ENCODE measurements at places on chromosomes 2 and 18. TPM values are rescaled to one million over a fixed set of nuclear protein-coding genes. Genes with fewer than 3 reads are reported as not detected.
A peak's percentile ranks its signal among the peaks of the same experiment; 100 is the strongest.

Gene ACADL
- total RNA-seq: not detected

Gene IL1F10
- not detected for total RNA-seq

Gene TBR1
- 0.26 TPM for total RNA-seq

Gene PDE6D
- total RNA-seq: 13.2 TPM

Gene MARCO
- total RNA-seq: 2.4 TPM

Gene ABCG8
- not detected for total RNA-seq

GRCh38 chr2:64638502-64639120 lies 15.1 kb downstream of the SERTAD2 start:
- H3K4me1 ChIP-seq: peaks cover 27% of the 10 kb centered on the region
- H3K27ac ChIP-seq: peak overlapping the region; percentile 52
- H3K36me3 ChIP-seq: peaks cover 29% of the 10 kb centered on the region
- DNase-seq: peak; percentile 55
- H3K27me3 ChIP-seq: no peaks in the 10 kb centered on the region
- no peak overlapping the region for H3K4me3 ChIP-seq

DNA sequence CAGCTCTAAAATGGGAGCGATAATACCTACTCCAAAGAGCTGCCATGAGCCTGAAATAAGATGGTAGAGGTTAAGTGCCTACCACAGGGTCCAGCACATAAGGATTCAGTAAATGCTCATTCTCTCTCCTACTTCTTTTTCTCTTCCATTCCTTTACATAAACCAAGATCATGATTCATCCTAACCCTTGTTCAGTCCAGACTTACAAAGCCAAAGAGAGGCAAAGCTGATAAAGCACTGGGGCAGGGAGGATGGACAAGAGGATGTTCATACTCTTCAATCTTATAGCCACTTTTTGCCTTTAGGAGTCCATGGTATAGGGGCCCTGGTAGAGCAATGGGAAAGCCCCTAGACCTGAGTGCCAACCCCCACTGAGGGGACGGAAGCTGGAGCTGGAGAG lies 75.6 kb upstream of the PKDCC start:
- peaks cover 11% of the 10 kb centered on the region for H3K27me3 ChIP-seq
- no peak overlapping the region for H3K27ac ChIP-seq
- H3K4me1 ChIP-seq: peaks cover 4% of the 10 kb centered on the region
- no peak for DNase-seq

DNA sequence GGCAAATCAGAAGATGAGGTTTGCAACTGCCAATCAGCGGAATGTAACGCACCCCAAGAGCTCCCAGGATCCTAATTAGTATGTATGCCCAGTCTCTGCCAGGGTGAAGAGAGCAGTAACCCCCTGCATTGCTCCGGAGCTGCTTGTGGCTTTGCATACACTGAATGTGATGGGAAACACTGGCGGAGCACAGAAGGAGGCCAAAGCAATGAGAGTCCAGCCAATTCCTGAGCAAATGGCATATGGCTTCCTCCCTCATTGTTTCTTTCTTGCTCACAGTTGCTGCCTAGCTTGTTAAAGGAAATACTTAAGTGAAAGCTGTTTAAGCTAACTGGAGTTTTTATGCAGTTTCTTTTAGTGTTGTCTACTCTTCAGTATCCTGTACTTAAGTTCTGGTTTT lies 343.5 kb upstream of the NT5C1B start:
- H3K4me1 ChIP-seq: no peaks in the 10 kb centered on the region
- DNase-seq: no peak
- H3K4me3 ChIP-seq: no peak overlapping the region
- H3K27me3 ChIP-seq: no peaks in the 10 kb centered on the region
- no peak overlapping the region for H3K27ac ChIP-seq

- peak; percentile 53 for DNase-seq
- H3K4me1 ChIP-seq: peaks cover 57% of the 10 kb centered on the region
- no peaks in the 10 kb centered on the region for H3K36me3 ChIP-seq
Observed at GRCh38 chr18:76450452-76451395, 44.3 kb downstream of the ZNF516 start.

- no peaks in the 10 kb centered on the region for H3K27me3 ChIP-seq
- peaks cover 81% of the 10 kb centered on the region for H3K36me3 ChIP-seq
- peak; percentile 96 for DNase-seq
Observed at GRCh38 chr2:237091779-237092436, 6.2 kb downstream of the COPS8 start.

GRCh38 chr2:105454801-105455485 lies 56.1 kb upstream of the FHL2 start:
- H3K27ac ChIP-seq: peak overlapping the region; percentile 91
- peaks cover 28% of the 10 kb centered on the region for H3K4me1 ChIP-seq
- H3K27me3 ChIP-seq: no peaks in the 10 kb centered on the region
- H3K36me3 ChIP-seq: no peaks in the 10 kb centered on the region

GRCh38 chr2:66684289-66684688 lies 249.4 kb downstream of the MEIS1 start:
- no peaks in the 10 kb centered on the region for H3K27me3 ChIP-seq
- H3K36me3 ChIP-seq: no peaks in the 10 kb centered on the region
- H3K27ac ChIP-seq: peak overlapping the region; percentile 61
- no peak overlapping the region for H3K4me3 ChIP-seq

DNA sequence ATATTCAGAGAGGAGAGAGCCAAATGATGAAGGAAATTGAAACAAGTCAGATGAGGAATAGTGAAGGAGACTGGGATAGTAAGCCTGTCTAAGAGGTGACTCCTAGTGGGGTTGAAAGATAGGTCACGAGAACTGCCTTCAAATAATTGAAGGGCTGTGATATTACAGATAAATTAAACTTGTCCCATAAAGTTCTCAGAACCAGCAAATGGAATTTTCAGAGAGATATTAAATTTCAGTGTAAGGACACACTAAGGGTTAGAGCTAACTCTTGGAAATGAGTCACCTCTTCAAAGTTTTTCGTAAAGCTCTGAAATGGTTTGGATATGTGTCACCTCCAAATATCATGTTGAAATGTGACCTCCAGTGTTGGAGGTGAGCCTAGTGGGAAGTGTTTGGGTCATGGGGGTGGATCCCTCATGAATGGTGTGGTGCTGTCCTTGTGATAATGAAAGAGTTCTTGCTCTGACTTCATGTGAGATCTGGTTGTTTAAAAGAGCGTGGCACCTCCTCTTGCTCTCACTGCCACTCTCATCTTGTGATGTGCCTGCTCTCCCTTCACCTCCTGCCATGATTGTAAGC lies 87.3 kb downstream of the BABAM2 start:
- H3K4me1 ChIP-seq: peaks cover 38% of the 10 kb centered on the region
- no peaks in the 10 kb centered on the region for H3K27me3 ChIP-seq
- DNase-seq: peak; percentile 92

DNA sequence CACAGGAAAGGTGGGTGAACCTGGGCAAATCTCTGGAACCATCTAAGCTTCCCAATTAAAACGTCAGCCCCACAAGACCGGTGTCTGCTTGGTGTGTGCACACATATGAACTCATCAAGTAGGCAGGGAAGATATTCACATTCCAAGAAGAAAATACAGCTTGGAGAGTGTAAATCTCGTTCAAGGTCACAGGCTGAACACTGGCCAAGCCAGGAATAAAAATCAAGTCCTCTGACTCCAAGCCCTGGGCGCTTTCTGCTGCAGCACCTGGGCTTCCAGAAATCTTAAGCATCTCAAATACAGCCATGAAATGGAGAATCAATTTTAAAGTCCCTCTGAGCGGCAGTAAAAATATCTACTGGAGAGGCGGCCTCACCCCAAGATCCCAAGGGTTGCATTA lies 150.9 kb downstream of the TWIST2 start:
- no peak overlapping the region for H3K4me3 ChIP-seq
- H3K27ac ChIP-seq: no peak overlapping the region
- H3K4me1 ChIP-seq: peaks cover 6% of the 10 kb centered on the region
- no peaks in the 10 kb centered on the region for H3K27me3 ChIP-seq

DNA sequence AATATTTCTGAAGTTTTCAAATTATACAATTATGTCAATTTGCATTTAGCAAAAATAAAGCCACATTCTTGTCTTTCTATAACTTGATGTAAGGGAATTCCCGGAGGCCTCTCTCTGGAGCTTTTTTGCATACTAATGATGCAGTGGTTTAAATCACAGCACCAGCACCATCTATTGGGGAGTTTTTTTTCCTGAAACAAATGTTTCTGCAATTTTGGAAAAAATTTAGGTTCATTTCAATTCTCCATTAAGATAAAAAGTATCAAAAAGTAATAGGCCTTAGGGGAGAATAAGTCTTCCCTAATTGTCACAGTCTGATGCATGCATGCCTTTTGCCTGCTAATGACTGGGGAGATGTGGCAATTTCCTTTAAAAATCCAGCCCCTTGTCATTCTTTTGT lies 13.5 kb downstream of the CBLN2 start:
- no peaks in the 10 kb centered on the region for H3K36me3 ChIP-seq
- no peaks in the 10 kb centered on the region for H3K27me3 ChIP-seq
- no peaks in the 10 kb centered on the region for H3K4me1 ChIP-seq

DNA sequence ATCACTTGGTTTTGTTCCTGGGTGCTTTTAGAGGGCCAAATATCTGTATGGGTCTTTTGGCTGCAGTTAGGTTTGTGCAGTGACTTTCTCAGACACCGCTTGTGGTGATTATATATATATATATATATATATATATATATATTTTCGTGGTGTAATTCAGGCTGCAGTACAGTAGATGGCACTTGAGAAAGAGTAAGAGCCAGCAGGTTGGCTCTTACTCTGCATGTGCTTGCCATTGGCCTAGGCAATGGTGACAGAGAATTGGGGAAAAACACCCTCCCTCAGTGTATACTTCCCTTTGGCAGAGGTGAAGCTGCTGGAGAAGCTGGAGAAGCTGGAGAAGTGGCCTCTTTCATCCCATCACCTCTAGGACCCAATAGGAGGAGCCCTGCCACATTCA lies 22.2 kb upstream of the MYL1 start:
- DNase-seq: no peak
- no peaks in the 10 kb centered on the region for H3K36me3 ChIP-seq
- H3K27ac ChIP-seq: no peak overlapping the region
- no peaks in the 10 kb centered on the region for H3K4me1 ChIP-seq

DNA sequence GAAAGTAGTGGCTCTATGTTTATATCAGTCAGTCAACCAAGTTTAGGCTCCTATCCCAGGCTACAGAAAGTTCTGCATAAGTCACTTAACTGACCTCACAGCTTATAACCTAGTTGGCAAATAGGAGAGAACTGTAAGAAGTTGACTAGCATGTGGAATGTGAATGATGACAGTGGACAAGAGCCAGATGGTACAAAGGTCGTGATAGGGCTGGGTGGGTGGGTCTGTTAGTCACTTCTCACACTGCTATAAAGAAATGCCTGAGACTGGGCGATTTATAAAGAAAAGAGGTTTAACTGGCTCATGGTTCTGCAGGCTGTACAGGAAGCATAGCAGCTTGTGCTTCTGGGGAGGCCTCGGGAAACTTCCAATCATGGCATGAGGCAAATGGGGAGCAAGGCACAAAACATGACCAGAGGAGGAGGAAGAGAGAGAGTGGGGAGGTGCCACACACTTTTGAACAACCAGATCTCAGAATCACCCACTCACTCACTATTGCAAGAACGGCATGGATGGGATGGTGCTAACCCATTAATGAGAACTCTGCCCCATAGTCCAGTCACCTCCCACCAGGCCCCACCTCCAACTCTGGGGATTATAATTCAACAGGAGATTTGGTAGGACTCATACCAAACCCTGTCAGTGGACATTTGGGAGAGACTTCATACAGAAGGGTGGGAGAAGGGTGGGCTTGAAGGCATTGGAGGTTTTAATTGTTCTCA lies 68.8 kb downstream of the LTBP1 start:
- no peaks in the 10 kb centered on the region for H3K36me3 ChIP-seq
- DNase-seq: peak; percentile 52
- H3K4me3 ChIP-seq: no peak overlapping the region

GRCh38 chr2:238818561-238818960 lies 29.3 kb upstream of the TWIST2 start:
- no peak for DNase-seq
- H3K27ac ChIP-seq: no peak overlapping the region
- no peak overlapping the region for H3K4me3 ChIP-seq
- peaks cover 17% of the 10 kb centered on the region for H3K4me1 ChIP-seq
- H3K36me3 ChIP-seq: peaks cover 2% of the 10 kb centered on the region

DNA sequence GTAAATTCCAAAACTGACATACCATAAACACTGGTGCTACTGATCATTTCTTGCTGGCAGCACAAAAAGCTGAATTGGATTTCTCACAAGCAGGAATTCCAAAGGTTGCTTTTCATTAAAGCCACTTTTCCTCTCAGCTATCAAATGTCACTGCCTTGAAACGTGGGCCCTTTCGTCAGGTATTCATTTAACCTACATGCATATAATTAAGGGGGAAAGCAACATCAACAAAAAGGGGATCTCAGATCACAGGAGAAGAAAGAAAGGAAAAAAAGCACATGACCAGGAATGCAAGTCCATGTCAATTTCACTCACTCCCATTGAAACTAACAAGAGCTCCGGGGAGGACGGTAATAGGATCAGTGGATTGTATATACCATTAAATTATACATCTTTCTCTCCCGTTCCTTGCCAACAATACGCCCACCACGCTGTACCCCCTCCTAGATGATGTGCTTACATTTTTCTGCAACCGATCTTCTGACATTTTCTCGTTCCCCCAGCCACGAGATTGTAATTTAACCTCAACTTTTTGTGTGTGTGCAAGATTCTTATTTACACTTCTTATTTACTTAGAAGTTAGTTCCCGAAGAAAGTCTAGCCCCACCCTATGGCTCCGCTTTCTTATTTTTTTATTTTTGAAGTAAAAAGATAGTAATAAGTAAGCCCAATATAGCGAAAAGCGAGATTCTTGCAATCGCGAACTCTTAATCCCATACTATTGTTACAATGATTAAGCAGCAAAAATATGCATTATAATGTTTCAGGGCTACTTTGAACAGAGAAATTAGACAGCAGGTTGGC lies 725 bp downstream of the FIGN start:
- peaks cover 22% of the 10 kb centered on the region for H3K4me1 ChIP-seq
- peak; percentile 54 for DNase-seq
- H3K27ac ChIP-seq: peak overlapping the region; percentile 95
- no peaks in the 10 kb centered on the region for H3K27me3 ChIP-seq
- peak overlapping the region; percentile 86 for H3K4me3 ChIP-seq

DNA sequence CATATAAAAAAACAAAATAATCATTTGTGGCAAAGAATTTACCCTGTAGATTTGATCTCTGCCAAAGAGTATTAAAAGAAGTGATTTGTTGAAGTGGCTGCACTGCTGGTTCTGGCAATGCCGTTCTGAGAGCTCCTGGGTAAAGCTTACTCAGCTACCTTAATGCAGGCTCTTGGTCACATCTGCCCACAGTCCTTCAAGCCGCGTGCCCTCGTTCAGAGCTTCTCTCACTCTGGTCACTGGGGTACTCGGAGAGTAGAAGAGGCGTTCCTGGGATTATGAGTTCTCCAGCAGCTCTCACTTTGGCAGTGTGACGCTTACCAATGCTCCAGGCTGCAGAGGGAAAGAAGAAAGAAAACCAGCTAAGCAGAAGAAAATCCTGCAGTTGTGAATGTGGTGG lies 57.9 kb downstream of the ACVR1 start:
- peaks cover 23% of the 10 kb centered on the region for H3K36me3 ChIP-seq
- H3K27me3 ChIP-seq: no peaks in the 10 kb centered on the region
- DNase-seq: no peak
- H3K4me1 ChIP-seq: peaks cover 5% of the 10 kb centered on the region

- no peaks in the 10 kb centered on the region for H3K4me1 ChIP-seq
- peak; percentile 16 for DNase-seq
- no peak overlapping the region for H3K4me3 ChIP-seq
- no peak overlapping the region for H3K27ac ChIP-seq
Observed at GRCh38 chr2:45786836-45787357, 135.4 kb downstream of the PRKCE start.

- no peaks in the 10 kb centered on the region for H3K4me1 ChIP-seq
- H3K36me3 ChIP-seq: no peaks in the 10 kb centered on the region
- H3K4me3 ChIP-seq: no peak overlapping the region
Observed at GRCh38 chr18:37702841-37703240, 137.2 kb upstream of the CELF4 start.

- no peak for DNase-seq
- no peaks in the 10 kb centered on the region for H3K36me3 ChIP-seq
- no peak overlapping the region for H3K27ac ChIP-seq
- H3K27me3 ChIP-seq: peaks cover 12% of the 10 kb centered on the region
- H3K4me1 ChIP-seq: no peaks in the 10 kb centered on the region
Observed at GRCh38 chr2:54360055-54360792, 95.9 kb upstream of the SPTBN1 start.
